Hippocampal formation (tissue), 2 donors: ENCODE measurements at places on chromosomes 6 and 20.

DNA sequence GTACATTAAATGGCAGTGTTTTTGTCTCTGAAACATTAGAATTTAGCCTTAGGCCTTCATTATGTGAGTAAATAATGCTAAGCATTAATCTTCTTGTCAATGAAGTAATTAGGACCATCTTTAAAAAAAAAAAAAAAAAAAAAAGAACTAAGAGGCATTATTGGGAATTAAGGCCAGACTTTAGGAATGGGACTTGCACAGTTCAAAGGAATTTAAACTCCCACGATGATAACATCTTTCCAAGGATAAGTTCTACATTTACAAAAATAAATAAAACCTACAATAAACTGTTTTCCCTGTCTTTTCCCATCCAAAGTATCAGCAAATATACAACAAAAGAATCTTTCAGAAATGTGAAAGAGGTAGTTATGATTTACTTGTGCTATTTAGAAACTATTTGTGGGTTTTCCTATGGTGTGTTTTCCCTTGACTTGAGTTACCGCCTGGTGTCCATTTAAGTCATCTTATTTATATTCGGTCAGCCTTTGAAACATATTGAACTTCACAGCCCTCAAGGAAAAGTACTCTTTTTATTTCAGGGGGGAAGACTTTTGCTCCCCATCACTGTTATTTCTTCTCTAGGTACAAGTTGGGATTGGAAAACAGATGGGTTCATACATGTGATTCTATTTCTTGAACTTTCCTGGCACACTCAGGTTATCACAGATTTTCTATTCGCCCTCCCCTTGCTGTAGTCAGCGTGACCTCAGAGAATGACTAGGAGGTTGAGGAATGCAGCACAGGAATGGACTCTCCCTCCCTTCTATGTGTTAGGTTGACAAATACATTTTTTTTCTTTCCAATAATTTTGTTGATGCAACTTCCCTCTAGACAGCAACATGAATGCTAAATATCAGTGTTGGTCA, 13.6 kb downstream of the STMND1 start:
- DNase-seq, result no peak

- DNase-seq, result no peak
These were observed 31.6 kb upstream of the PRL start for GRCh38 chr6:22328474-22328873.

DNA sequence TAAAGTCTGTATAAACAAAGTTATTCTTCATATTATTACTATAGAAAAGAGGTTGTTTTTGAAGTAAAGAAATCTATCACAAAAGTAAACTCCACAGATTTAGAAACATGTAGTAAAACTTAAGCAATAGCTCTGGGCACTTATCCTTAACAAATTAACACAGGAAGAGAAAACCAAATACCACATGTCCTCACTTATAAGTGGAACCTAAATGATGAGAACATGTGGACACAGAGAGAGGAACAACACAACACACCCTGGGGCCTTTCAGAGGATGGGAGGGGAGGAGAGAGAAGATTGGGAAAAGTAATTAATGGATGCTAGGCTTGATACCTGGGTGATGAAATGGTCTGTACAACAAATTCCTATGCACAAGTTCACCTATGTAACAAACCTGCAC, 57.2 kb downstream of the C6orf58 start:
- DNase-seq, result no peak

DNA sequence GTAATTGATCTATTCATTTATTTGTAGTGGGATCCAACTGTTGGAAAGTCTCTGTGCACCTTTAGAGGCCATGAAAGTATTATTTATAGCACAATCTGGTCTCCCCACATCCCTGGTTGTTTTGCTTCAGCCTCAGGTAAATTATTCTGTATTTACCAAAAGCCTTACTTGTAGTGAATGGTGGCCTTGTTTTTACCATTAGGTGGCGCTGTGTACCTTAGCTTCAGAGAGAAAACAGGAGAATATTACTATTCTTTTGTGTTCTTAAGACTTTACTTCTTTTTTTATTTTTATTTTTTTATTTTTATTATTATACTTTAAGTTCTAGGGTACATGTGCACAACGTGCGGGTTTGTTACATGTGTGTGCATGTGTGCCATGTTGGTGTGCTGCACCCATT, 23.7 kb downstream of the PEX7 start:
- no peak for DNase-seq

- no peak for DNase-seq
These were observed 42.5 kb downstream of the SESN1 start for GRCh38 chr6:109052018-109052651.

- DNase-seq, result no peak
These were observed 181.8 kb downstream of the MEI4 start for GRCh38 chr6:77834591-77834996.

- DNase-seq, result peak; percentile 14
These were observed 507.3 kb upstream of the CITED2 start for GRCh38 chr6:139881728-139882211.

DNA sequence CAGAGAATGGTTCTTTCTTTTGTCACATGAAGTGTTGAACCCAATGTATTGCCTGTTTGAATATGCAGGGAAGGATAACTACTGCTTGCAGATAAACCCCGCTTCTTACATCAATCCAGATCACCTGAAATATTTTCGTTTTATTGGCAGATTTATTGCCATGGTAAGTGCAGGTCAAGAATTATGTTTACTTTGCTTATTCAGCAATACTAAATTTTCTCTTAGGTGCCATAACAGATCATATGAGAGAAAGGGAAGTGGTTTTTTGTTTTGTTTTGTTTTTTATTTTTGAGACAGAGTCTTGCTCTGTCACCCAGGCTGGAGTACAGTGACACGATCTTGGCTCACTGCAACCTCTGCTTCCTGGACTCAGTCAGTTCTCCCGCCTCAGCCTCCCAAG, 36.6 kb upstream of the DYNLRB1 start:
- DNase-seq, result no peak

- no peak for DNase-seq
These were observed 887 bp downstream of the CLPS start for GRCh38 chr6:35796236-35796635.

DNA sequence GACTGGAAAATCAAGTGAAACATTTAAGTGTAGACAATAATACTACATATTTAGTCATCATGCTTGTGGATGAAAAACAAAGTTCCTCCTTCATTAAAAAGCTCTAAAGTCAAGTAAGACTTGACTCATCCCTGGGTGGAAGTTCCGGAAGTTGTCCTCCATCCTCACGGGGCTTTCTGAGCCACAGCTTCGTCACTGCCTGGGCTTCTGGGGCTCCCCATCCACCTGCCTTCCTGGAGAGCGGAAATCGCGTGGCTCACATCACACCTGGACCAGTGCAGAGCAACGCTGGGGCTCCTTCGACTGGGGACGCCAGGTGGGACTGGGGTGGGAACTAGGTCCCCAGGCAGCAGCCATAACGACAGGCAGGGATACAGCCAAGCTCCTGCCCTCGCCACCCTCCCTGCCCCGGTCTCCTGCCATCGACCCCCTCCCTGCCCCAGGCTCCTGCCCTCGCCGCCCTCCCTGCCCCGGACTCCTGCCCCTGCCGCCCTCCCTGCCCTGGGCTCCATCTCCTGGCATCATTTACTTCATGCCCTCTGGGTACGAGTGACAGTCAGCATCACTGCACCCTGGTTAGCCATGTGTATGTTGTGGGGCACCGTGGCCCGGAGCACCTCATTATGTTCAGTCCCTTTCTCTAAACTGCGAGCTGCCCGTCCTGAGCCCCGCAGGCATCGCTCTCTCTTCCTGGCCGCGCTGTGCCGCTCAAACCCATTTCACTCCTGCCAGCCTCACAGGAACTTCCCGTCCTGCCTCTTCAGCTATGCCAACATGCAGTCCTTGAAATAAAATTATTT, 12.9 kb downstream of the THBS2 start:
- no peak for DNase-seq

GRCh38 chr6:45640811-45641210, 263.1 kb upstream of the SUPT3H start:
- no peak for DNase-seq

DNA sequence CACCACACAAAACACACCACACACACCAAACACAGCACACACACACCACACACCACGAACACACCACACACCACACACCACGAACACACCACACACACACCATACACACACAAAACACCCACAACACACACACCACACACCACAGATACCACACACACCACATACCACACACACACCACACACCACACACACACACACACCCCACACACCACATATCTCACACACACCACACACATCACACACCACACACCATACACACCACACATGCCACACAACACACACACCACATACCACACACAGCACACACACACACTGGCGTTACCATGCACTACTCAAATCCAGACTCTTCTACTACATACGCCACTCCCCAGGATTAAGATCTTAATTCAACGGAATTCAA, 118.9 kb upstream of the THBS2 start:
- DNase-seq, result no peak

- no peak for DNase-seq
These were observed 100.1 kb downstream of the MYB start for GRCh38 chr6:135281227-135281626.

- no peak for DNase-seq
These were observed 234.5 kb upstream of the PRDM1 start for GRCh38 chr6:105851606-105852005.

- DNase-seq, result no peak
These were observed 121.7 kb downstream of the BCAS1 start for GRCh38 chr20:53948383-53949318.

DNA sequence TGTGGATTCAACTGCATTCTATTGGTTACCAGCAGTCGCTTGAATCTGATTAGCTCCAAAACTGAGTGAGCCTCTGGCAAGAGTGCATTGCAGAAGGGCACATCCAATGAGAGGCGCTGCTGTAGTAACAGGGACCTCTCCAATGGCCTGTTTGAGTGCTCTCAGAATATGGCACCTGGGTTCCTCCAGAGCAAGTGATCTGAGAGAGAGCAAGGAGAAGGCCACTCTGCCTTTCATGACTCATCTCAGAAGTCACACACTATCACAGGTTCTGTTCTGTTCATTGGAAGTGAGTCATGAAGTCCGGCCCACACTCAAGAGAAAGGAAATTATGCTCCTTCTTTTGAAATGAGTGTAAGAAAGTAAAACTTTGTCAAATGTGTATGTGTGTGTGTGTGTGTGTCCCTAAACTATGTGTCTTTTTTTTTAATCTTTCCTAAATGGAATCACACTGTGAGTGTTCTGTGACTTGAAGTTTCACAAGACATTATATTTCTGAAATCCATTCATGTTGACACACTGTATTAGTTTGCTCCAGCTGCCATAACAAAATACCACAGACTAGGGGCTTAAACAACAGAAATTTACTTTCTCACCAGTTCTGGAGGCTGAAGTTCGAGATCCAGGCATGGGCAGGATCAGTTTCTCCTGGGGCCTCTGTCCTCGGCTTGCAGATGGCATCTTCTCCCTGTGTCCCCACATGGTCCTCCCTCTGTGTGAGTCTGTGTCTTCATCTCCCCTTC, 138.3 kb upstream of the CDYL start:
- no peak for DNase-seq

- DNase-seq, result no peak
These were observed 11.6 kb downstream of the ENPP5 start for GRCh38 chr6:46159229-46159628.

- no peak for DNase-seq
These were observed 77.6 kb upstream of the STXBP5 start for GRCh38 chr6:147126618-147127022.

DNA sequence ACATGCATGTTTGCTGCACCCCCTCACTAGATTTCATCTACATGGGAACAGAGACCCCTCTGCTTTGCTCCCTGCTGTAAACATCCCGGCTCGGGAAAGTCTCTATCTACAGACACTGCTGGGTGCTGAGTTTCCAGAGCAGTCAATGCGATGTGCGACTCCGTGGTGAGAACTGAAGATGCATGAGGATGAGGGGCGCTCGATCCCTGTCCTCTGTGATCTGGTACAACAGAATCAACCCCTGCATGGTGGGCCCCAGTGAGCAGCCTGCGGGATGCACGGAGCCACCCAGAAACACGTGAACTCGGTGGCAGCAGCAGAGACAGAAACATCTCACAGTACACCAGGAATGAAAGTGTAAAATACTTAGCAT, 83.1 kb downstream of the THBS2 start:
- DNase-seq, result no peak

DNA sequence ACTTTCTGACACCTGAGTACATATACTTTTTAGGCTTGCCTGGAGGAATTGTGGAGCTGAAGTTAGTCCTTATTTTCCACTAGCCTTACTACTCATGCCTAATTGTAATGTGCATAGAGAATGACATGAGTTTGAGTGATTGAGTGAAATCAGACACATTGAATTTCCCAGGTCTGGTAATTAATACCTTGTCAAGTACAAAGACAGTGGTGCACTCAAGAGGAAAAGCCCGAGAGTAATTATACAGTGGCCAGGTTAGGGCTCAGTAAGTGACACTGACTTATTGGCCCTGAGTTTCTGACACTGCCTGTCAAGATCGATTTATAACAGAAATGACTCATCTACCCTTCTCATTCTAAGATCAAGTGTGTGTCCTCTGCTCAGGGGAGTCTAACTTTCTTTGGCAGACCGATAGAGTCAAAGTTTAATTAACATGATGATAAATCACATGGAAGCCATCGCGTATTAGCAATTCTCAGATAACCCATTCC, 288.3 kb downstream of the TPBG start:
- DNase-seq, result no peak

GRCh38 chr6:13914351-13914750, 10.4 kb upstream of the RNF182 start:
- peak; percentile 8 for DNase-seq

DNA sequence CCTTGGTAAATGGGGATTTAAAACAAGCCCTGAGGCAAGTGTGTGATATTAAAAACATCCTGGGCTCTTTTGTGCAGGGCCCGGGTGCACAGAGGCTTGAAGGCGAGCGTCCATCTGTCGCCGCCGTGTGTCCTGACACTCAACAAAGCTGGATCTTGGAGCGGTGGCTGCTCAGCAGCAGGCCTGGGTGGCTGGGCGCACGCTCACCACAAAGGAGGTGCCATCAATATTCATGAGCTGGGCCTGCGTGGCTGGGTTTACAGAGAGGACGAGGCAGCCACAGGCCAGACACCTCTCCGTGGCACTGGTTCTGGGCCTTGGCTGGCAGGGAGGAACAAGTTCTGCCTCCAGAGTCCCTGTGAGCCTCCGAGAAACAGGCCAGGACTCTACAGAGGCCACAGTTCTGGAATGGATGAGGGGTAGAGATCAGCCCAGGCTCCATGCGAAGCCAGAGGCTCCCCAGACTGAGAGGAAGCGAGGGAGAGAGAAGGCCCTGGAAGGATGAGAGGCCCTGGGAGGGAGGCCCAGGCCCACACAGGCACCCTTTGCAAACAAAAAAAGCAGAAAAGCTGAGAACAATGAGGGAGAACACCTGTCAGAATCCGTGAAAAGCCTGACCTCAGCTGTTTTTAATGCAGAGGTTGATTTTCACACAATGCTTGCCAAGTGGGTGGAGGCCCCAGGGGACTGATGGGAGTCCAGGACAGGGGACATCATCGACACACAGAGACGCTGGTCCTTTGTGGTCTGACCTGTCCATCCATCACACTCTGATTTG, 21.9 kb downstream of the BHLHE23 start:
- DNase-seq, result peak; percentile 28

DNA sequence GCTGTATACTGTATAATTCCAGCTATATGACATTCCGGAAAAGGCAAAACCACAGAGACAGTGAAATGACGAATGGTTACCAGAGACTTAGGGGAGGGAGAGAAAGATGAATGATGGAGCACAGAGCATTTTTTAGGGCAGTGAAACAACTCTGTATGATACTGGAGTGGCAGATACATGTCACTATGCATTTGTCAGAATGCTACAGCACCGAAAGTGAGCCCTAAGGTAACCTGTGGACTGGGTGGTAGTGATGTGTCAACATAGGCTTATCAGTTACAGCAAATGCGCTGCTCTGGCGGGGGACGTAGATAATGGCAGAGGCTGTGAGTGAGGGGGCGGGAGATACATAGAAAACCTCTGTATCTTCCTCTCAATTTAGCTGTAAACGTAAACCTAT, 201.3 kb upstream of the SSTR4 start:
- no peak for DNase-seq
